ENCODE measurements at places on chromosomes 5 and 9. TPM values are rescaled to one million over a fixed set of nuclear protein-coding genes. Genes with fewer than 3 reads are reported as not detected.

DNA sequence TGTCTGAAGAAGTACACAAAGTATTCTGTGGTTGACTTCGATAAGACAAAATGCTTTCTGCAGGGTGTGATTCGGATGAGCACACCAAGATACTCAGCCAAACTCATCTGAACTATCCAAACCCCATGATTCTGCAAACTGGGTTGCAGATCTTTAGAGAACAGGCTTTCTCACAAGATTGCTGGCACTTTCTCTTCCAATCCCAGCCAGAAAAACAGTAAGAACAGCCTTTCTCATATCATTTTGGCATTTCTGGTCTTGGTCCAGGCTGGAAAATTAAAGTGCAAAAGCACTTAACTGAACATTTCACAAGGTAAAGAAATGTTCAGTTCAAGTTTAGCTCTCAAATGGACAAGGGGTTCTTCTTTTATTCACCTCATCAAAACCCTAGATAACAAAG is 269.1 kb downstream of the NR2F1-AS1 start:
- no peaks in the 10 kb centered on the region for H3K36me3 ChIP-seq
- H3K27ac ChIP-seq: no peak overlapping the region

The MCC gene
- 5.1 TPM for polyA plus RNA-seq

- no peaks in the 10 kb centered on the region for H3K36me3 ChIP-seq
- H3K27ac ChIP-seq: no peak overlapping the region
- no peaks in the 10 kb centered on the region for H3K27me3 ChIP-seq
- no peaks in the 10 kb centered on the region for H3K4me1 ChIP-seq
Measured at GRCh38 chr9:111356481-111357244, 26.6 kb upstream of the OR2K2 start.

The PCDHAC1 gene
- polyA plus RNA-seq: 0.02 TPM

GRCh38 chr9:92164490-92164889 is 49.3 kb upstream of the SPTLC1 start:
- no peak overlapping the region for H3K27ac ChIP-seq
- no peak overlapping the region for H3K4me3 ChIP-seq
- no peak for DNase-seq

Data from thymus (tissue), 14 donors.